ENCODE measurements at places on chromosomes 2 and 18.

- no peak for DNase-seq
Observed at GRCh38 chr2:42839809-42840501, 47.6 kb upstream of the HAAO start.

- DNase-seq, result no peak
Observed at GRCh38 chr2:29332540-29332939, 217.3 kb downstream of the CLIP4 start.

DNA sequence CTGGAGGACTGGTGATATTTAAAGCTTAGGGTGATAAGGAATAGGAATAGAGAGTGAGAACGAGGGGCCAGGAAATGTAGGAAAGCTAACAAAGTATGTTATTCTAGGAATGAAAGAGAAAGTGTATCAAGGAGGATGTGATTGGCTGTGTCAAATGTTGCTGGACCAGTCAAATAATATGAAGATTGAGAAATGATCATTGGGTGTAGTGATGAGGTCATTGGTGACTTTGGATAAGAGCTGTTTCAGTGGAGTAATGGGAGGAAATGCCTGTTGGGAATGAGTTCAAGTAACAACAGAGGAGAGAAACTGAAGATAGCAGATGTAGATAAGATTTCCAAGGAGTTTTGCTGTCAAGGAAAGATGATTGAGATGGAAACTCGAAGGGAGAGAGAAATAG lies 74.4 kb downstream of the UBE2E3 start:
- DNase-seq, result no peak

GRCh38 chr2:33230842-33231241 lies 245.6 kb upstream of the RASGRP3 start:
- no peak for DNase-seq
